Activated naive CD4-positive, alpha-beta T cell treated with anti-CD3 and anti-CD28 coated beads, Interleukin-2, amount 10 ng/mL, durations not matched to agents 7 days and 5 days (primary cell): ENCODE measurements at places on chromosomes 2 and 18.
A peak's percentile ranks its signal among the peaks of the same experiment; 100 is the strongest.

DNA sequence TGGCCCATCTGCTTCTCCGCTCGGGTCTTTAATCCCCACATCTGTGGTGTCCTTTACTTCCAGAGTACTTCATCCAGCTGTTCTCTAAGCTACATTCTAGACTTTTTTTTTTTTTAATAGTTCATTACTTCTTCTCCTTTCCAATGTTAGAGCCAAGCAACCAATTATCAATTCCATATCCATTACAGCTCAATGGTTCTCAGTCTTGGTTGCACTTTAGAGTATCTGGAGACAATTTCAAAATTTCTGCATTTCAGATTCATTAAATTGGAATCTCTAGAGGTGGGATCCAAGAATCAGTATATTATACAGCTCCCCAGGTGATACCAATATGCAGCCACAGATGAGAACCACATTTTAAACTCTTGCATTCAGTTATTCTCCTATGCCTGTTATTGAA lies 43.9 kb upstream of the ZSWIM2 start:
- H3K27me3 ChIP-seq, result no peaks in the 10 kb centered on the region
- no peak overlapping the region for H3K4me3 ChIP-seq
- no peaks in the 10 kb centered on the region for H3K4me1 ChIP-seq
- no peaks in the 10 kb centered on the region for H3K36me3 ChIP-seq
- no peak for DNase-seq

- H3K4me1 ChIP-seq, result no peaks in the 10 kb centered on the region
- no peak overlapping the region for H3K4me3 ChIP-seq
- no peak for DNase-seq
- H3K27ac ChIP-seq, result no peak overlapping the region
- no peaks in the 10 kb centered on the region for H3K27me3 ChIP-seq
- no peaks in the 10 kb centered on the region for H3K36me3 ChIP-seq
Observed at GRCh38 chr18:37672932-37673595, 107.5 kb upstream of the CELF4 start.

DNA sequence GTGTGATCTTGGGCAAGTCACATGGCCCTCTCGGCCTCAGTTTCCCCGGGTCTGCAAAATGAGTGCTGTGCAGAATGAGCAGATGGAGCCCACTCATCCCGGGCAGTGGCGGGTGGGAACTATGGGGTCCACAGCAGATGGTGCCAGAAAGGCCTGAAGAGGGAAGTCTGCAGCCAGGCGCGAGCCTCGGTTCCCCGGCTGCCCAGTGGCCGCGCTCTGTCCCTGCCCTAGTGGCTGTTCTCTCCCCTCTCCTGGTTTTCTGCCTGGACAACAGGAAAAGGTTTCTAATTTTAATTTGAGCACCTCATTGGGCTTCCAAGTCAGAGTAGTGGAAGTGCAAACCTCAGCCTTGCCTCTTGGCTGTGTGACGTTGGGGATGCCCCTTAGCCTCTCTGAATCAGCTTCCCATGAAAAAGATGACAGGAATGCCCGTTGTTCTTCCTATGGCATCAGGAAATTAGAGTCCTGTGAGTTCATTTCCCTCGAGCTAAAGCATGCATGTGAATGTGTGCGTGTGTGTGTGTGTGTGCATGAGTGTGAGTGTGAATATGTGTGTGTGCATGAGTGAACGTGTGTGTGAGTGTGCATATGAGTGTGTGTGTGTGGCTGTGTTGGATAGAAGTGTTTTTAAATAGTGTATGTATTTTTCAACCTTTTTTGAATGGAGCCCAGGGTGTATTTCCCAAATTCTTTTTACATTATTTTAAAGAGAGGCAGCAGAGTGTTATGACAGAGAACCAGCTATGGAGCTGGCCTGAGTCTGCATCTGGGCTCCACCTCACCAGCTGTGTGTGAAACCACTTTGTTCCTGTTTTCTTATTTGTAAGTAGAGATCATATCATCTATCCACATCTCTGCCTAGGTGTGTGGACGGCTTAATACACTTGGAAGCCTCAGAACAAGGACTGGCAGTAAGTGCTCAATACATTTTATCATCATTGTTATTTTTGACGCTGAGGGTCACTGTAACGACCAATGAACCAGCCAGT lies 41.3 kb downstream of the RRM2 start:
- peaks cover 49% of the 10 kb centered on the region for H3K36me3 ChIP-seq
- H3K27ac ChIP-seq, result peak overlapping the region; percentile 16
- DNase-seq, result no peak
- H3K27me3 ChIP-seq, result no peaks in the 10 kb centered on the region

- peak overlapping the region; percentile 63 for H3K27ac ChIP-seq
- H3K4me1 ChIP-seq, result peaks cover 45% of the 10 kb centered on the region
- peak overlapping the region; percentile 58 for H3K4me3 ChIP-seq
- peaks cover 97% of the 10 kb centered on the region for H3K27me3 ChIP-seq
Observed at GRCh38 chr2:218893349-218894150, 12.9 kb downstream of the WNT10A start.
